ENCODE measurements at places on chromosomes 6 and 20.

- no peak for DNase-seq
Measured at GRCh38 chr20:44423480-44423879, 52.2 kb upstream of the TTPAL start.

DNA sequence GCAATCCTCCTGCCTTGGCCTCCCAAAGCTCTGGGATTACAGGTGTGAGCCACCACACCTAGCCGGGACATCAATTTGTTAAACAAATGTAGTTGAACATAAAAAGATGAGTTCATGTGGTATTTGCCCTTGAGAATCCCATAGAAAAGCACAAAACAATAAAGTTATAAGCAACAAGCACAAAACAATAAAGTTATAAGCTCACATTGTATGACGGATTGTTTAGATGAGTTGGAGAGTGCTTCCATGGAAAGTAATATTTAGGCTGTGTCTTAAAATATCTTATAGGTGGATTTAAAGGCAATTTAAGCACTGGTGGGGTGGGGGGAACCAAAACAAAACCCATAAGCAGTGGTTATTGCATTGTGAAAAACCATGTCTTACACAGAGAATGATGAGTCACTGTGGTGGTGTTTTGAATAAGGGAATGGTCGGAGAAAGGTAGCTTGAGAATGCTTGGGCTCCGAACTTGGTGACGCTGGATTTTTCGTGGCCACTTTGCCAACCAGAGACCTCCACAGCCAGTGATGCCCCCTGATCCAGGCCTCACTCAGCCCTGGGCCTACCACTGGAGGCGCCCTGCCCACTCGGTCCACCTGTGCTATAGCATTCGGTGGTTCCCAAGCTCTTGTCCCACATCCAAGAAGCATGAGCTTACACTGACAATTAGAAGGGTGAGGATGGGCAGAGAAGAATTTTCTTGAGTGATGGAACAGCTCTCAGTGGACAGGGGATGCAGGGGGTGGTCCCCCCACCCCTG, 256.0 kb downstream of the CDKAL1 start:
- DNase-seq = no peak

- DNase-seq = no peak
Measured at GRCh38 chr6:156876302-156876701, 99.1 kb downstream of the ARID1B start.

DNA sequence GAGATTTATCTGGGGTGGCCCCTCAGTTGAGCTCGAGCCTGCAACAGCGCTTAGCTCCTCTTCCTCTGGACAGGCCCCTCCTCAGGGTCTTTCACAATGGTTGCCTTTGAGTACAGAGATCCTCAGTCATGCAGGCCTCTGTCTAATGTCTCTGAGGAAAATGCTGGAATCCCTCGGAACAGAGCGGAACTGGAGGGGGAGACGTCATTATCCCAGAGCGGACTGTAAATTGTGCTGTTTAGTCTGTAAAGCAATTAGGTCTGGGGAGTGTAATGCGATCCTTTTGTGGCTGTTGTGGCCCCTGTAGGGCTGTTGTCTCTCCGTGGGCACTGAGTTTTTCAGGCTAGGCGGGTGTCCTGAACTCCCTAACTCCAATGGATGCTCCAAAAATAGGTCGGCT, 15.0 kb upstream of the DAAM2 start:
- DNase-seq = no peak

DNA sequence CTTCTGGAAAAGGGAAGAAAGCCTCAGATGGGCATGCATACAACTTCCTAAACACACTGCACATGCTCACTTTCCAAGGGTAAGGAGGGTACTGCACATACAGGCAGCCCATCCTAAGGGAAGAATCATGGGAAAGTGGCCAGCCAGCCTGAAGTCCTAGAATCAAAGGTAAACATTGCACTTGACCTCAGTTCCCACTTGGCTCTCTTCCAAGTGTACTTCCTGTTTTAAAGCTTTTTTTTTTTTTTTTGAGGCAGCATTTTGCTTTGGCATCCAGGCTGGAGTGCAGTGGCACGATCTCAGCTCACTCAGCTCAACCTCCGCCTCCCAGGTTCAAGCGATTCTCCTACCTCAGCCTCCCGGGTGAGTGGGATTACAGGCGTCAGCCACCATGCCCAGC, 225.3 kb upstream of the EPHA7 start:
- DNase-seq = no peak

DNA sequence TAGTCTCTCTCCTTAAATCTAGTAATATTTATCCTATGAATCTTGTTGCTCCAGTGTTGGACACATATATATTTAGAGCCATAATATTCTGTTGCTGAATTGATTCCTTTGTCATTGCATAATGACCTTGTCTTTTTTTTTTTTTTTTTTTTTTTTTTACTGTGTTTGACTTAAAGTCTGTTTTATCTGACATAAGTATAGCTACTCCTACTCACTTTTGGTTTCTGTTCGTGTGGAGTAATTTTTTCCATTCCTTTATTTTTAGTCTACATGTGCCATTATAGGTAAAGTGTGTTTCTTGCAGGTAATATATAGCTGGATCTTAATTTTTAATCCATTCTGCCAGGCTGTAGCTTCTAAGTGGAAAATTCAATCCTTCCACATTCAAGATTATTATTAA, 166.5 kb downstream of the GMDS start:
- no peak for DNase-seq

DNA sequence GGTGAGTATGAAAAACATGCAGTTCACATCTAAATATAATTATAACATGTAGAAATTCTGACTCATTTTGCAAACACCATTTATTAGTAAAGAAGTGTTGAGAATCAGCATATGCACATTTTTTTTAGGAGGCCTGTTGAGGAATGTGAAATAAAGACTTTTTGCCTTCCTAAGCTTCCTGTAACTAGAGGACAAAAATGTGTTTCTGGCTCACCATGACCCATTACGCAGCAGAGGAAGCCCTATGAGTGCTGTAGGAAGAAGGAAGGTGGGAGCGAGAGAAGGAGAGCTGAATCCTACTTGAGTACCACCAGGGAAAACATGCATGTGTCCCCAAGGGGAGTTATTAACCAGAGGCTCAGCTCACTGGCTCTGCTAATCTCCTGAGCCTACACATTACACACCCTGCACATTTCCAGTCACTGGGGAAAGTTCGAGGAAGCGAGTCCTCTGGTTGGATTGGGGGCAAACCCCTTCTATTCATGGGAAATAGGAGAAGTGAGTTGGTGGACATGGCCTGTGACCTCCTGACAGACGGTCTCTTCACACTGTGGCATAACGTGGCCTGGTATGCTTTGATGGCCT, 540.5 kb upstream of the JAG1 start:
- no peak for DNase-seq

GRCh38 chr6:116894669-116895068, 17.6 kb downstream of the RFX6 start:
- no peak for DNase-seq

DNA sequence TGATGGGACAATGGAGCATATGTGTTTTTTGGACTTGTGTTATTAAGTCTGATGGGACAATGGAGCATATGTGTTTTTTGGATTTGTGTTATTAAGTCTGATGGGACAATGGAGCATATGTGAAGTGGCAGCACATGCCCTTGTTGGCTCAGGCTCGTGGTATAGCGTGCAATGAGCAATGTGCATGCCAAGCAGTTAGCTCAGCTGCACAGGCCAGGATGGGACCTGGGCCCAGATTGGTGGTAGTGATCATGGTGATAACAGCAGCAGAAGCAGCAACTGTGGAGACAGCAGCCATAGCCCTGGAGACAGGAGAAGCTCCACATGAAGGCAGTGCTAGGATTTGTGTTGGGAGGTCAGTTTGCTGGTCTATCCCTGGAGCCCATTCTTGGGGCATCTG, 61.1 kb downstream of the IL20RA start:
- DNase-seq = no peak

GRCh38 chr20:1879934-1880333, 15.3 kb upstream of the SIRPA start:
- DNase-seq = no peak

- DNase-seq = no peak
Measured at GRCh38 chr6:87905101-87905641, 142.5 kb upstream of the SPACA1 start.

- DNase-seq = no peak
Measured at GRCh38 chr6:55953335-55953734, 77.9 kb upstream of the BMP5 start.

DNA sequence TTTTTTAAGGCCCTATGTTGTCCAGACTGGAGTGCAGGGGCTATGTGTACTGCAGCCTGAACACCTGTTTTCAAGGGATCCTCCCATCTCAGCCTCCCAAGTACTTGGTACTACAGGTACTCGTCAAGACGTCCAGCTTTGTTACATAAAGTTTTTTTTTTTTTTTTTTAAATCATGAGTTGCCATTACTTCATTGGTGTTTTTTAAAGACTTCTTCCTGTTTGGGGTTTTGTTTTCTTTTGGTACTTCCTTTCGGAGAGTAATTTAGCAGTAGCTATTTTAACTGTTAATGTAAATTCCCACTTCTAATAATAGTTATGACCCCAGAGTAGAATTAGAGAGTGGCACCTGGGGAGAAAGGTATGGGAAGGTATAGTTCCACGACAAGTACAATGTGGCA, 10.5 kb downstream of the ZNFX1 start:
- DNase-seq = no peak

DNA sequence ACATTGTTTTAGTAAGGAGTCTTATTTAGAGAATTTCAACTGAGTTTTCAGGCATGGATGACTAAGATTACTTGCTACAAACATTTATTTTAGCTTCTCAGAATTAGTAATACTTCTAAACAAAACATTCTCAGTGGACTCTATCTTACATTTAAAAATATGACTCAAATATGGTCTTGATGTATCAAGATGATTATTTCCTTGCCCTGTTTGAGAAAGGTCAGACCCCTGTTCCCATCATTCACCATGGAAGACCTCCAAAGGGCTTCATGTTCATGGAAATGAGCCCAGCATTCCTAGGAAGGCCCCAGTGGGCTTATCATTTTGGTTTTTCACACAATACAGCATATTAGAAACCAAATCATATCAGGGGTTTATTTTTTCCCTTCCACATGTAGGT, 24.6 kb upstream of the TRPC4AP start:
- no peak for DNase-seq

All from thoracic aorta (tissue), 2 donors.